ENCODE measurements at places on chromosomes 5 and 9.

DNA sequence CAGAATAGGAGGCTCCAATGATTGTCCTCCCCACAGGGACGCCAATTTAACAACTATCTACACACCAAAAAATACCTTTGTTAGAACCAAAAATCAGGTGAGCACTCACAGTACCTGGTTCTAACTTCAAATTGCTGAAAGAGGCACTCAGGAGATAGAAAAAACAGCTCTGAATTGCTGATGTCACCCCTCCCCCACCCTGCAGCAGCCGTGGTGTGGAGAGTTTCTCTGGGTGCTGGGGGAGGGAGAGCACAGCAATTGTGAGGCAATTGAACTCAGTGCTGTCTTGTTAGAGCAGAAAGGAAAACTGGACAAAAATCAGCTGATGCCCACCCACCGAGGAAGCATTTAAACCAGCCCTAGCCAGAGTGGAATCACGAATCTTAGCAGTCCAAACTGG lies 41.8 kb downstream of the TNFSF8 start:
- no peak for DNase-seq

DNA sequence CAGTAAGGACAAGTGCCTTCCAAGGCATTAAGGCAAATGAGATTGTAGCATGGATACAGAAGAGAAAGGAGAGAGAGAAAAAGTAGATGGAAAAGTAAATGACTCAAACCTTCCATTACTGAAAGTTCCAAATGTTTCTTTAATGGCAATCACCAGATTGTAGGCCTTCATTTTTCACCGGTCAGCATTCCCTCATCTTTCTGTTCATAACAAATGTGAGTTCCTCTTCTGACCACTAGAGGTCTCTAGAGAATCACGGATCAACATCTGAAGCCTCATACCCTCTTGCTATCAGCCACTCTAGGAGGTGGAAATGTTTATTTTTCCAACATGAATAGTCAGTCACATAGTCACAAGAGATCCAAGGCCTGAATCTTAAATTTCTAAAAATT lies 73.6 kb upstream of the RPS23 start:
- DNase-seq: peak; percentile 80

DNA sequence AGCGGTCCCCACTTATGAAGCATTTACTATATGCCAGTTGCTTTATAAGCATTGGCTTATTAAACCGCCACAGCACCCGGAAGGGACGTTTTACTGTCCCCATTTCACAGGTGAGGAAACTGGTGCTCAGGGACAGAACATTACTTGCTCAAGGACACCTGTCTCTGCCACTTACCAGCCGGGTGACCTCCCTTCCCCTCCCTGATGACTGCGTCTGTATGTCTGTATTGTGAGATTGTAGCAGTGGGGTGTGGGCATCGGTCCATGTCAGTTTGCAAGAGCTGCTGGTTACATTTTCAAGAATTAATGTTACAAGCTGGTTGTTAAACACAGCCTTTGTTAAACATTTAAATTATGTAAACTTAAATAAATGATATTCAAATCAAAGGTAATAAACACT lies 77.6 kb upstream of the LMX1B start:
- no peak for DNase-seq

- DNase-seq: no peak
These were observed 92.5 kb downstream of the TLE1 start for GRCh38 chr9:81596679-81597418.

Measured in KBM-7 (cell line).